ENCODE measurements at places on chromosomes 7 and 10. TPM values are rescaled to one million over a fixed set of nuclear protein-coding genes. Genes with fewer than 3 reads are reported as not detected.

Gene ZNF746
- polyA plus RNA-seq = 9.3 TPM

Gene MCM10
- polyA plus RNA-seq = 4.8 TPM

Gene ZNF32
- 53.1 TPM for polyA plus RNA-seq

Gene CLDN3
- polyA plus RNA-seq = 0.40 TPM

Gene ANXA8L1
- 0.18 TPM for polyA plus RNA-seq

Gene CXCL12
- 201 TPM for polyA plus RNA-seq

Gene VAX1
- not detected for polyA plus RNA-seq

GRCh38 chr7:151657173-151657572, 137.5 kb upstream of the RHEB start:
- no peak for DNase-seq

GRCh38 chr10:24455447-24455846, 246.5 kb downstream of the KIAA1217 start:
- no peak for DNase-seq

DNA sequence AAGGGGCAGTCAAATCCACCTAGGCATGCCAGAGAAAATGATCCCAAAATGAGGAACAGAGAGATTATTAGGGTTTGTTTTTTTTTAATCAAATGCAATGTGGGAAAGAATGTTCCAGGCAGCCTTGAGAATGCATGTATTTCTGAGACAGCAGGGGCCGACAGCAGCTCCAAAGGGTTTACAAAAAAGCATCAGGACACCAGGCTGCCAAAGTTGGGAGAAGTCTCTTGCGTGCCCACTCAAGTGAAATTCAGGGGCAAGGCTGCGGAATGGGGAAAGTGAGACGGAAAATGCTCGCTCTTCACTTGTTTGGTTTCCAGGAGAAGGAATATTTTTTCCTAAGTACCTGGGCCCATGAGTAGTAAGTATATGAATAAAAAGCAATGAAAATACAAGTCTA, 101.2 kb downstream of the USP6NL start:
- no peak for DNase-seq

- peak; percentile 88 for DNase-seq
Measured at GRCh38 chr7:149147072-149147751, at the start of gene ZNF398. TSS of gene ZNF398 (plus strand) at chr7:149147453. CDS start at chr7:149147743, 290 bp downstream.

GRCh38 chr7:114973147-114973546, 51.3 kb downstream of the MDFIC start:
- DNase-seq = no peak

GRCh38 chr7:5437987-5438386, 14.4 kb upstream of the TNRC18 start:
- no peak for DNase-seq

DNA sequence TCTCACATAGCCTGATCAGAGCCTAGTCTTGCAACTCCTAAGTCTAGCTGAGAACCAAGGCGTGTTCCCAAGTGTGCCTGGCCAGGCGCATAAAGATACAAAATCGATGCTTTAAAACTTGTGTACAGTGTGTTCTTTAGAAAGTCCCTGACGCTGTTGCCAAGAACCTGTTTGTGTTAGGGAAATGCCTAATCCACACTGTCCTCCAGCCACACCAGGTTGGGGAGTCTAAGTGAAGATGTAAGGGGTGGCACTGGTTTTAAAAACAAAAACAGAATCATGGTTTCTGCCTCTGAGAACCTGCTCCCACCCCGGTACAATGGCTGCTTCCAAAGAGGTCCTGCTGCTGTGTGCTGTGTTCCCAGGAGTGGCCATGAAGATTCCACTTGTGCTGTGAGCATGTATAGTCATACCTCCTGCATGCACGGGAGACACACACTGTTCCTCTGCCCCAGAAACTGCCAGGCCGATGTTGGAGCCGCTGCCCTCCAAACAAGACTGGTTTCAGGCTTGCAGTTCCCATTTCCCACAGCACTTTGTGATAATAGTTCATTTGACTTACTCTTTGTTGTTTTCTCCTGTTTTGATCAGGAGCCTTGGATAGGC, 88.5 kb downstream of the CCNY start:
- no peak for DNase-seq

DNA sequence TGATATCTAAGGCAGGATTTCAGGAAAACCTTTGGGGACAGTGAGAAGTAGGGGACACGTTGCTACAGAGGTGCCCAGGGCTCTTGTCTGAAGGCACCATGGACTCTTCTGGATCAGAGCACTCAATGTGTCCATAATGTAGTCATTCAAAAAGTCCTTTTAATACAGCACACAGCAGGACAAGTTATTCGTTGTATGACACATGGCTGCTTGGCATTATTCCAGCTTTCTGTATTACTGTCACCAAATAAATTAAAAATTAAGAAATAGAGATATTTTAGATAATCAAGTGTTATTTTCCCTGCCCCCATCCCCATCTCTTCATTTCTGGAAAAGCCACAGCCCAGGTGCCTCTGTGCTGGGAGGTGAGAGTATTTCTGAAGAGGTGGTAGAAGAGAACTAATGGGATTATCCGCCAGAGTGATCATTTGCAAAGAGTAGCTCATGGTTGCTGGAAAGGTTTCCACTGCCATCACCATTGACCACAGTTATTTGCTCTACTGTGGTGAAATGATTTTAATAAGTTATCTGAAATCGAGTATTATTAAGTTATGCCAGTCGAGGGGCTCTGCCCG, 83.0 kb downstream of the CXCL12 start:
- no peak for DNase-seq

GRCh38 chr7:22872096-22872807, 49.6 kb upstream of the TOMM7 start:
- no peak for DNase-seq

- no peak for DNase-seq
Measured at GRCh38 chr7:111080495-111081105, 10.3 kb upstream of the LRRN3 start.

- no peak for DNase-seq
Measured at GRCh38 chr10:97089209-97089870, 96.4 kb downstream of the SLIT1 start.

GRCh38 chr7:101902680-101903514, 85.5 kb downstream of the CUX1 start:
- DNase-seq = no peak

DNA sequence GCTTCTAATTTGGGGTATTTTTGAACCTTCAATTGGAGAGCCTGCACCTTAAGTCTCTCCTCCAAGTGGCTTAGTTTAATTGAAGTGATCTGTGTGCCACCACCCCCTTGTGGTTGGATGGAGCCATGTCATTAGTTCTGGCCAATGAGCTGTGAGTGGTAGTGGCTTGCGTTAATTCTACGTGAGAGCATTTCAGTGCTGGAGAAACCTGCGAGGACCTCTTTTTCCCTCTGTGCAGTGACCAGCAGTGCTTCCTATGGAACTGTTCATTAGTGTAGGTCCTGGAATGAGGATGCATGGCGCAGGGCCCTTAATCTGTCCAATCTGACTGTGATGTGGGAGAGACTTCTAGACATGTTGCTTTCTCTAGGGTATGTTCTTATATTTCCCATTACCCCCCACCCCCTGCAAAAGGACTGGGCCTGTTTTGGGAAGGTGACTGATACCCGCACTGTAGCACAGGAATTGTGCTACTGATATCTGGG, 3.8 kb downstream of the HILPDA start:
- peak; percentile 34 for DNase-seq

GRCh38 chr7:48901966-48902365, 22.4 kb upstream of the CDC14C start:
- no peak for DNase-seq

GRCh38 chr10:102679596-102679995, 34.6 kb downstream of the ARL3 start:
- no peak for DNase-seq

DNA sequence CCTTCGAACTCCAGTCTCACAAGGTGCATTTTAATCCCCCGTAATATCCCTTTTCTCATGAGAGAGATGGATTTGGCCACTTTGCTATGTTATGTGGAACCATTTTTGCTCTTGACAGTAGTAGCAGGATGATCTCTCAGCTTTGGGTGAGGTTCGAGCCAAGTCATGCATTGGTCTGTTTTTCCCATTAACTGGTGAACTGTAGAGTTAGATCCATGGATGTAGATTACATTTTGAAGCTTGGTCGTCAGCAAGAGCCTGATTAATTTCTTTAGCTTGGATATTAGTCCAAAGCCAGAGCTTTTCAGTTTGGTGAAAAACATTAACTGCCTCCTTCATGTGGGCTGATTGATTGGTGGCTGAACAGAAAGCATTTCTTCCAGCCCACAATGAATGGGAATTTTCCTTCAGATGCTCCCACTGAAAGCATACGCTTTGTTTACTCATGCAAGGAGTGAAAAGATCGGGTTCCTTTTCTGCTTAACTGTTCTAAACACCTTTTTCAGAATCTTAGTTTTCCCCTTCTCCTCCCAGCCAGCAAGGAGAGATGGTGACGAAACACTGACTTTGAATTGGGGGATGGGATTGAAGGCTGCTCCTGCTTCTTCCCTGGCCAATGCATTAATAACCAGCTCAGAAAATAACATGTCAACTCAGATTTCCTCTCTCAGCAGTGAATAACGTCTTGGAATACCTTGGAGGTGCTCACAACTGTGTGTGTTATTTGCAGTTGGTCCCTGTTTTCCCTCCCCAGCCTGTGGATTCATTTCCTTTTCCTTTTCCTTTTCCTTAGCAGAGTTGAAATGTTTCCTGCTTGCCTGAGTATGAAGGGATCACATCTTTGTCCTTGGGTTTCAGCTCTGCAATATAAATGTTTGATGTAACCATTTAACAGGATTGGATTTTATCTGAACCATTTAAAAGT, 351.8 kb upstream of the FZD8 start:
- DNase-seq = peak; percentile 66

GRCh38 chr7:81534446-81534845, 235.4 kb downstream of the HGF start:
- DNase-seq = no peak

GRCh38 chr10:93413252-93413689, 68.9 kb downstream of the MYOF start:
- no peak for DNase-seq

- no peak for DNase-seq
Measured at GRCh38 chr7:138842111-138842510, 44.1 kb upstream of the ATP6V0A4 start.

GRCh38 chr7:43747328-43748105, 11.0 kb upstream of the BLVRA start:
- DNase-seq = no peak

GRCh38 chr7:423312-424260, 96.1 kb downstream of the PDGFA start:
- DNase-seq = no peak

DNA sequence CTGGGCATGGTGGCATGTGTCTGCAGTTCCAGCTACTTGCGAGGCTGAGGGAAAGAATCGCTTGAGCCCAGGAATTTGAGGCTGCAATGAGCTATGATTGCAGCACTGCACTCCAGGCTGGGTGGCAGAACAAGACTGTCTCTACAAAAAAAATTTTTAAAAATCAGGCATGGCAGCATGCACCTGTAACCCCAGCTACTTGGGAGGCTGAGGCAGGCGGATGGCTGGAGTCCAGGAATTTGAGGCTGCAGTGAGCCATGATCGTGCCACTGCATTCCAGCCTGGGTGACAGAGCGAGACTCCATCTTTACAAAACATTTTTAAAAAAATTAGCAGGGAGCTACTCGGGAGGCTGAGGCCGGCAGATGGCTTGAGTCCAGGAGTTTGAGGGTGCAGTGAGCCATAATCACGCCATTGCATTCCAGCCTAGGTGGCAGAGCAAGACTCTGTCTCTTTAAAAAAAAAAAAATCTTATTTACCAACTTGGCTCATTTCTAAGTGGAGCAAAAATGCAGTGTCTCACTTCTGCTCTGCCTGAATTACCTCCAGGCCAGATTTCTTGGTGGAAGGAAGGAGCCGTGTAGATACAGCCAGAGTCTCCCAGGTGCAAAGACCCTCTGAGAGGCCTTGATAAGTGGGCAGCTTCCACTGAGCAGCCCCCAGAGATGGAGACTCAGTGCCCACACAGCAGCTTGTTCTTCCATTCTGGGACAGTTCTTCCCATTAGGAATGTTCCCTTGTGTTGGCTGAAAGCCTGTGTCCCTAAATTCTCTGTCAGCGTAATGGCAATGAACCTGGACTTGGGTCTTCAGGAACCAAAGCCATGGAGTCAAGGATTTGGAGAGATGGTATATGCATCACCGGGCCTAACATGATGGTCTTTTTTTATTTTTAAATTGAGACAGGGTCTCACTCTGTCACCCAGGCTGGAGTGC, 30.0 kb downstream of the GTF2IRD1 start:
- DNase-seq = no peak

DNA sequence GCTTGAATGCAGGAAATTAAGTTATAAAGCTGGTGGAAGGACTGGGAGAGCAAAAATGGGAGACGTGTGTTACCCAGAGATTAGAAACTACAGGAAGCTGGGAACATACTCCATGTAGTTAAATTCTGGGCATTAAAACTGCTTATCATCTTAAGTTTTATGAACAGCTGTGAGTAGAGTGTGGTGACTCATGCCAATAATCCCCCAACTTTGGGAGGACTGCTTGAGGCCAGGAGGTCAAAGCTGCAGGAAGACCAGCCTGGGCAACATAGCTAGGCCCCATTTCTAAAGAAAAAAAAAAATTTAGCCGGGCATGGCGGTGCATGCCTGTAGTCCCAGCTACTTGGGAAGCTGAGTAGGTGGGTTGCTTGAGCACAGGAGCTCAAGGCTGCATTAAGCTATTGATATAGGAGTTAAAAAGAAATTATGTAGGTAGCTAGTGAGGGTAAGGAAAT, 56.2 kb upstream of the SEPHS1 start:
- no peak for DNase-seq

DNA sequence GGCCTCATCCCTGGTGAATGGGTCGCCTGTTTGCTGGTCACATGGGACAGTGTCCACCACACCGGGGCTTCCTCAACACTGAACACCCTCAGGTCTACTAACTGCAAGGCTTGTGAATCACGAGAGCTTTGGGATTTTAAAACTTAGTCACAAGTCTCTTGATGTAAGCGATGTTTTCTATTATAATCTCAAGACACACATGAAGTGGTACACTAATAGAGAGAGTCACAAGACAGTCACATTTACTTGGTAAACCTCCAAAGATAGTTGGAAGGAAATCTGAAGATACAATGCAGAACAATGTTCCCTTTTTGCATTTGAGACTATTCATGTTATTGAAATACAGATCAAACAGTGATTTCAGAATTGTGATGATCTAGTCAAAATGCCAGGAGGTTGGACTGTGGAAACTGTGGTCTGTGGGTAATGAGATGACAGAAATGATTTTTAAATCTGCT, 233.1 kb upstream of the KLF6 start:
- no peak for DNase-seq

DNA sequence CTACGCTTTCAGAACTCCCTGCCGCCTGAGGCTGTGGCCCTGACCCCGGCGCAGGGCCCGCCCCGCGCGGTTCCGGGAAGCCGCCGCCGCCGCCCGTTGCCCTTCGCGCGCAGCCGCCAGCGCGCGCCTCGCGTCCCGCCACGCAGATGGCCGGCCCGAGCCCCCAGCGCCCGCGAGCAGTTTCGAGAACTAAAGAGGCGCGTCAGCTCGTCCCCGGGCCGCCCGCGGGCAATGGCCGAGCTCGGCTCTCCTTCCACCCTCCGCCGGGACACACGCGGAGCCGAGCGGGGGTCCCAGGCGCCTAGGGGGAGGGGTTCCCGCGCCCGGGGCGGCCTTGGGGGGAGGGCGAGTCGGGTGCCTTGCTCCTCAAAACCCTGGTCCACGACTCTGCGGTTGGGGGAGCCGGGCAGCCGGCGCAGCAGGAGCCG, 1.8 kb downstream of the HNRNPF start:
- DNase-seq = peak; percentile 72

GRCh38 chr7:7897509-7897908, 71.1 kb upstream of the GLCCI1 start:
- DNase-seq = no peak
